NCI-H2081 (cell line): ENCODE measurements at places on chromosomes 5 and 9.

DNA sequence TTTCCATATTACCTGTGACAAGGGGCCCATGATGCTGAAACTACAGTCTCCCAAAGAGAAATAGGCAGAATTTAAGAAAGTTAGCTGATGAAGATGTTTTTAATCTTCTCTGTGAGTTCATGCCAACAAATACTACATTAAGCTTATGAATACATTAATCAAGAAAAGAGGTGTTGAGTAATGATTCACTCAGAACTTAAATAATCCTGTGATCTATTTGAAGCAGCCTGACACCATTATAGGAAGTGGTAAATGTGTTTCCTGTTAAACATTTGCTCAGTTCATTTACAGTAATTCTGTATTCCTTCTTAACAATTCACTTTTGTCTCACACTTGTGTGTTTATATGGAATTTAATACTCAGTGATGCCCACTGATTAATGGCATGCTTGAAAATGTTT, 75.0 kb upstream of the IZUMO3 start:
- no peak for DNase-seq

GRCh38 chr5:124263680-124264491, 482.6 kb downstream of the ZNF608 start:
- DNase-seq, result peak; percentile 55

- DNase-seq, result no peak
Measured at GRCh38 chr5:558326-558725, 34.1 kb upstream of the SLC9A3 start.

DNA sequence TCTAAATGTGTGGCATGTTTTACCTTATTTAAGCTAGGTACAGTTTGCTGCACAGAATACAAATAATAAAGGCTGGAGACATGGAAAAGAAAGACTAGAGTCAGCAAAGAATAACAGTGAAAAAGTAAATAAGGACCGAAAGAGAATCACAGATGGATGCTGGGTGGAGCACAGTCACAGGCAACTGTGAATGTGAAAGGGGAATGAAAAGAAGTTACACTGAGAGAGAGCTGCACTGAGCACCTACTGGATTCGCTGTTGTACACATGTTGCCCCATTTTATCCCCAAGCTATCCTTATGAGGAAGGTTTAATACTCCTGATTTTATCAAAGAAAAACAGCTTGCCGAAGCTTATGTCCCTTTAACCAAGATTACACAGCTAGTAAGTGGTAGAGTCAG, 165.4 kb upstream of the RGMB start:
- DNase-seq, result no peak

- DNase-seq, result no peak
Measured at GRCh38 chr5:35762368-35762767, 94.3 kb upstream of the IL7R start.

GRCh38 chr5:935510-936084, 42.9 kb downstream of the TRIP13 start:
- no peak for DNase-seq

DNA sequence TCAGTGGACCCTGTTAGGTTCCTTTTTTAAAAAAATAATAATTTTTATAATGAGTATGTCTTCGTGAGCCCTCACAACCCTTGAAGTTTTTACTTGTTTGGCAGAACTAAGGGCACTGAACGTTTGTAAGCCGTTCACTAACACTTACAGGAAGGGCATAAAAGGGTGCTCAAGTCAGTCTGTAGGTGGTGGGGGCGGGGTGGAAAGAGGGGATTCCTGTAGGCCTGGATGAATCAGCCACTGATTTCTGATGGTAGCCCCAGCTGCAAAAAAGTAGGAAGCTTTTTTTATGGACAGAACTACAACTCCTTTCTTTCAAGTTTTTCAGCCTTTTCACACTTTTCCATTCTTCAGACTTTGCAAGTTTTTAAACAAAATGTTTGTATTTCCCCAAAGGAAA, 35.8 kb downstream of the PIK3R1 start:
- DNase-seq, result no peak

GRCh38 chr9:129610473-129611306, 10.2 kb downstream of the C9orf50 start:
- peak; percentile 62 for DNase-seq

GRCh38 chr9:88777498-88778312, 213.6 kb upstream of the S1PR3 start:
- no peak for DNase-seq

DNA sequence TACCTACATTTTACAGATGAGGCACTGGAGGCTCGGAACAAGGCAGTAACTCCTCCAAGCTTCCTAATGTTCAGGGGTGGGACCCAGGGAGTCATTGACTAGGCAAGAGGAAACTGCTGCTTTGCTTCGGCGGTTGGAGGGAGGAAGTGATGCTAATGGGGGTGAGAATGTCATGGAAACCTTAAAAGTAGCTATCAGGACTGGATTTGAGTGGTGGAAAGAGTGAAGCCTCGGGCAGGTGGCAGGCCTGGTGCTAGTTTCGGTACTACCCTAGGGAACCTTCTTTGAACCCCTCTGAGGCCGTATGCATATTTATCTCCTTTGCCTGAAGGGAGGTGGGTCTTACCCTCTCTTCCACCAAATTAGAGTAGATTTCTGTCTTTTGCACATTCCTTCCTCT, 1.6 kb downstream of the BSPRY start:
- DNase-seq, result no peak

DNA sequence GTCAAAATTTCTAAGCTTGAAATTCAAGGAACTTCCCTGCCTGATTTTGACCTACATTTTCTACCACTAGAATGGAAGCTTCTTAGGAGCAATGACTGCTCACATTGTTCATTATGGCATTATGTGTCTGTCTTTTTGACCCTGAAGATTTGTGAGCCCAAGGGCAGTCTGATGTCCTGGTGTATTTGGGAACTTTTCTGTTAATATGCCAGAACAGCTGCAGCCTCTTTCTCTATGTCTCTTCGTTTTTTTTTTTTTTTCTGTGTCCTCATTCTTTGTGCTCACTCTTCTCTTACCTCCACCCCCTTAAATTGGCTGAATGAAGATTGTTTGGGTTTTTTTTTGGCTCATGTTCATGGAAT, 34.8 kb upstream of the TMC1 start:
- no peak for DNase-seq

- DNase-seq, result no peak
Measured at GRCh38 chr9:87792831-87793288, 66.9 kb downstream of the CTSL start.

DNA sequence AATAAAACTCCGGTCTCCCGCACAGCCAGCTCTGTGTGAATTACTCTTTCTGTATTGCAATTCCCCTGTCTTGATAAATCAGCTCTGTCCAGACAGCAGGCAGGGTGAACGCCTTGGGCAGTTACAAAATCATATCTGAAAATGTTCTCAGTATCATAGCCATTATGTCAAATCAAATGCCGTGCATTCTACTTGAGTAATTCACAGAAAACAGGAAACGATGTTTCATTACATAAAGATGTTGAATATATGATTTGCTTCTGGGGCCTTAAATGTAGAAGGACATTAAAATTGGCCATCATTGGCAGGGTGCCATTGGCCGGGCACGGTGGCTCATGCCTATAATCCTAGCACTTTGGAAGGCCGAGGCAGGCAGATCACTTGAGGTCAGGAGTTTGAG, 8.5 kb downstream of the POLR3G start:
- no peak for DNase-seq

DNA sequence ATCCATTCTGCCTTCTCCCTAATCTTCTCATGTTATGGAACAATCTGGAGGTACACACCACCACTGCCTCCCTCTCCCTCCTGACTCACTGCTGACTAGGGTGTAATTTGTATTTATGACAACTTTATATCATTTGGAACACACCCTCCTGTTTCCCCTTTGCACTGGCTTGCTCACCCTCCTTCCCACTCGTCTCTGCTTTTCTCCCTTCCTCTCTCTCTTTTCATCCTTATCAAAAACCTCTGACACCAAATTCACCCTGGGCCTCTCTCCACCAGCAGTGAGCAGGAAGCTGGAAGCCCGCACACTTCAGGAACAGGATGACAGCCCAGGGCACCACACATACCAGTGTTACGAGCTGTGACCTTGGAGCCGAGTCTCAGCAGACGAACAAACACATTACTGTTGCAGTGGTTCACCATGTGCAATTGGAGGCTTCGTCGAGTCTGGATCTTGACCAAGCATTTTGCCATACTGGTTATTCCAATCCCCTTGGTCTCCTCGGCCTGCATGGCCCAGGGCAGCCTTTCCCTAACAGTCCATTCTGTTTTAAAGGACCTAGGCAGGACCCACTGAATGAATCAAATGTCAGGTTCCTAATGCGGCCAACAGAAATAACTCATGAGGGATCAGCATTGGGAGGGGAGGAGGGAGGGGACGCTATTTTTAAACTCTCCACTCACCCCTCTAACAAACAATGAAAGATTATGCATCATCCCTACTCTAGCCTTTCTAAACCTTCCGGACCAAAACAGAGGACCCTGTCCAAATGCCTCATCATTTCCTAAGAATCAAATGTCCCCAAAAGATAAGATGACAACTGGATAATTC, 203.9 kb upstream of the RASEF start:
- no peak for DNase-seq

DNA sequence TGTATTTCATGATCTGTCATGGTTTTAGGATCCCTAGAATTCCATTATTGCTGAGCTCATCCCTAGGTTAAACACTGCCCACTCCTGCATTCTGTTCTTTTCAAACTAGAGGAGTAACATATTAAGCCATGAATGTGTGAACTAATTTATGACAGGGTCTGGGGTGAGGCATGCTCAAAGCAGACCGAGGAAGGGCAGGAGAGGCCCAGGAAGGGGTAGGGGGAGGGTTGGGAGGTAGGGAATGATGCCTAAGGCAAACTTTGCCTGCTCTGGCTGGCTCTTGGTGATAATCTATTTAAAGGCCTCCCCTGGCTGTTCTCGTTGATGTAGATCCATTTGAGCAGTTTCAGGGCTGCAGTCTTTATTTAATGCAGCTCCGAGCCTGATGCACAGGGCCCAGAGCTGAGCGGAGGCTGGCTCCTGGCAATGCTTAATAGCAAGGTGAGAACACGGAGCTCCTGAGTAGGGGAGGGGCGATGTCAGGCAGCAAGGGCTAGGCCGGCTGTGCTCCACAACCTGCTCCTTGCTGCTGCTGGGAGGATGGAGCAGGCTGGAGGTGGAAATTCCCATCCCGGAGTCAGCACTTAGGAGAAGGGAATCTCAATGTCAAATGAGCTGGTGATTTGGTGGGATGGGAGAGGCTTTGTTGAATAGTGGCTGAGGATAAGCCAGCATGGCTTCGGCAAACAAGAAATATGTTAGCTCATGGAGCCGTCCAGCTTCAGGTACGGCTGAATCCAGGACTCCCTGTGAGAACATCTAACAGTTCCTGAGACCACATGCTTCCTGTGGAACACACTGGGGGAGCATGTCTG, 73.2 kb upstream of the UNC5A start:
- no peak for DNase-seq

DNA sequence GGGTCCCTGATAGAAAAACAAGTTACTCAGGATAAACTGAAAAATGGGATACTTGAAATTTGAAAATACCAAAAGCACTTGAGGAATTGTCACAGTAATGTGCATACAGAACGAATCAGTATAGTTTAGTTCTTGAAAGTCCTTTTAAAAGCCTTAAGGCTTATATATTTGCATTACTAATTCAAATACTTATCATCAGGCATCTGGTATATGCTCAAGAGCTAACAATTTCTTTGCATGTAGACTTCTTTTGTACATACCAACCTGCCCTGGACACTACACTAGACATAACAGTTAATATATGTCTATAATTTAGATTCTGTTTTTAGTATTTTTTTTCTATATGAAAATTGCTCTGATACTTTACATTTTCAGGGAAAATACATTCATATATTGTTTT, 43.2 kb downstream of the SMIM15 start:
- no peak for DNase-seq

GRCh38 chr9:129258124-129258822, 80.2 kb upstream of the IER5L start:
- peak; percentile 69 for DNase-seq

- no peak for DNase-seq
Measured at GRCh38 chr9:98724810-98725530, 16.2 kb upstream of the GABBR2 start.

DNA sequence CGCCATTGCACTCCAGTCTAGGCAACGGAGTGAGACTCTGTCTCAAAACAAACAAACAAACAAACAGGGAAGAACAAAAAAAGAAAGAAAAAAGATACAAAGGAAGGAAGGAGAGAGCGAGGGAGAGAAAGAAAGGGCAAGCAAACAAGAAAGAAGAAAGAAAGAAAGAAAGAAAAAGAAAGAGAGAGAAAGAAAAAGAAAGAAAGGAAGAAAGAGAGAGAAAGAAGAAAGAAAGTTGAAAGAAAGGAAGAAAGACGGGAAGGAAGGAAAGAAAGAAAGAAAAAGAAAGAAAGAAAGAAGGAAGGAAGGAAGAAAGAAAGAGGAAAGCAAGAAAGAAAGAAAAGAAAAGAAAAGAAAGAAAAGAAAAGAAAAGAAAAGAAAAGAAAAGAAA, 13.1 kb upstream of the ALDOB start:
- no peak for DNase-seq

GRCh38 chr9:129667378-129667777, 1.9 kb downstream of the PRRX2 start:
- DNase-seq, result no peak

DNA sequence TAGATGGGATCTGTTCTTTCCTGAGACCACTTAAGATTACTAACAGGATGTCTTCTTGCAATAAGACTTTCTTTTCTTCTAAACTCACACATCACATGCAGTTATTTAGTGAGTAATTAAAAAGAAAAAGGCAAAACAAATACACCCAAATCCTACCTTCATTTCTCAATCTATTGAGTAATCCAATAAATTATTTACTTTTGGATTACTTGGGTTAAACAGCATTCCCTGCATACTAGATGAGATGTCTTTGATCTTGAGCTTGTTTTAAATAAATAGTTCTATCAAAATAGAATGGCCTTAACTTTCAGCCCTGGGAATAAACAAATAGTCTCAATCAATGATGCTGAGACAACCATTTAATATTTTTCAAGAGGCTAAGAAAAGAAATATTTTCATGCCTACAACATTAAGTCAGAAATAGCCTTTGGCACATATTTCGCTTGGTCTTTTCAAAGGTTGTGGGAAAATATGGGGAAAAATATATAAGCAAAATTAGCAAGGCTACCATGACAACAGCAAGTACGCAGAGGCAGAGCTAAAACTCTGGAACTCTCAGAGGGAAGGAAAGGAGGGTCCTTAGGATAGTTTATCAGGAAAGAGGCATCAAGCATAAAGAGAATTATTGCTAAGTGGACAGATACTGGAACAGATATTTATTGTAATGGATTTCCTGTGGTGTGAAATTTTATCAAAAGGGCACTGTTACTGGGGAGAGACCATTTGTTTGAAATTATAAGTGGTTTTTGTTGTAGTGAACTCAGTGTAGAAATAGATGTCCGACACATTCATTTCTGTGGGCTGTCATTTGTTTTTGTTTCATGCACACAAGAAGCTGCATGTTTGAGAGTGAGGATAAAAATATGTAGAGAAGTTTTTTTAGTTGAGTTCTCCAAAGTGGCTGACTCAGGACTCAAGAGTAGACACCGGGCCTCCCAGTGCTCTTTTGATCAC, 70.2 kb upstream of the CDH6 start:
- DNase-seq, result no peak

DNA sequence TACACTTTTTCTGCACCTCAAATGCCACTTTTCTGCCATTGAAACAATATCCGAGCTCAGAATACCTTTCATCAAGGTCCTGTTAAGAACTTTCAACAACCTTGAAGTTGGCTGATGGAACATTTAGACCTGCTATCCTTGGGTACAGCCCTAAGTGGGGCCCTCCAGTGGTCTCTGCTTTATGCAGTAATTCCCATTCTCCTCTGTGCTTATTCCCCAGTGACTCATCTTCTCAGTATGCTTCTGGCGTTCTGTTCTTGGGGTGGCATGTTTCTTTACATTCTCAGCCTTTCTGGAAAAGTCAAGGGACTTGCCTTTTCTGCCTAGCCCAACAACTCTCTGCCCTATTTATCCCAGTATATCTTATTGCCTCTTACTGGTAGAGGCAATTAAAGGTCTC, 7.1 kb downstream of the ANP32B start:
- no peak for DNase-seq
